Stimulated activated CD4-positive, alpha-beta T cell treated with anti-CD3 and anti-CD28 coated beads, Interleukin-2, amount 100 ng/mL, for 24 hours (primary cell): ENCODE measurements at places on chromosomes 2 and 18.

GRCh38 chr2:9292426-9292825 is 85.8 kb downstream of the ASAP2 start:
- no peak for DNase-seq

GRCh38 chr2:180190851-180191250 is 183.8 kb upstream of the CWC22 start:
- no peak for DNase-seq

GRCh38 chr2:9782197-9782719 is 61.0 kb upstream of the TAF1B start:
- peak; percentile 75 for DNase-seq

GRCh38 chr18:49904871-49905555 is 91.7 kb upstream of the ACAA2 start:
- DNase-seq: no peak

- peak; percentile 38 for DNase-seq
Observed at GRCh38 chr2:70104231-70105111, 17.2 kb downstream of the PCBP1 start.

DNA sequence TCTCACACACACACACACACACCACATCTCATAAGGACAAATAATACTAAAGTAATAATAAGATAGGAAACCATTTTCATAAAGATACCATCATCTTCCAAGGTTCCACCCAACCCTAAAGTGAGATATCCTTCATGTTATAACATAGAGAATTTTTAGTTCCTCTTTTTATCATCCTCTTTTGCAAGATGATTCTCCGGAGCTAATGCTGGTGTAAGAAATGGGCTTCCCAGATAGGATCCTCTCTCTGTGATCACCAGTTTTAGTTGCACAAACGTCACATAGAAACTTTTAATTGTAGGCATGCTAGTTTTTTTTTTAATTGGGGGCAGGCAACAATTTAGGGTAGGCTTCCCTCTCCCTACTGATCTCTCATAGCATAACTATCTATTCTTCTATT is 49.6 kb downstream of the ARHGAP25 start:
- no peak for DNase-seq

DNA sequence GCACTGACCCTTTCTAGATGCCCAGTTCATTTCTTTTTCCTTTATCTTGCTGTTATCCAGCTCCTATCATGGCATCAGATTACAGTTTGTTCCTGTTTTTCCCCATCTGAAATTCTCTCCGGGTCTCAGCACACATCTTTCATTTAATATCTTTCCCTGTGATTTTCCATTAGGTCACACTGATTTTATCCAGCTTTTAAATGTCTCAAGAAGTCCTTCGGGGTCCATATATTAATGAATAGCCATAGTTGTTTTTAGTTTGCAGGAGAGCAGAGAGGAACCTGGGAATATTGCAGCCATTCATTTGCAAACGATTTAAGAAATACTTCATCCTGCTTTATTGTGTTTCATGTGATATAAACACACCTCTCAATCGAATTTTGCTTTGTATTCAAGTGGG is 374.2 kb downstream of the TDRD15 start:
- no peak for DNase-seq

DNA sequence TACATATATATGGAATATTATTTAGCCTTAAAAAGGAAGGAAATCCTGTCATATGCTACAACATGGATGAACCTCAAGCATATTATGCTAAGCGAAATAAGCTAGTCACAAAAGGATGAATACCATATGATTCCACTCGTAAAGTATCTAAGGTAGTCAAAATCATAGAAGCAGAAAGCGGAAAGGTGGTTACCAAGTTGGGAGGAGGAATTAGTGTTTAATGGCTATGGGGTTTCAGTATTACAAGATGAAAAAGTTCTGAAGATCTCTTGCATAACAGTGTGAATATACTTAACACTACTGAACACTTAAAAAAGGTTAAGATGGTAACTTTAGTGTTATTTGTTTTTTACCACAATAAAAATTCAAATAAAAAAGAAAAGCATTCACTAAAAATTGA is 99.0 kb downstream of the MGAT5 start:
- no peak for DNase-seq

DNA sequence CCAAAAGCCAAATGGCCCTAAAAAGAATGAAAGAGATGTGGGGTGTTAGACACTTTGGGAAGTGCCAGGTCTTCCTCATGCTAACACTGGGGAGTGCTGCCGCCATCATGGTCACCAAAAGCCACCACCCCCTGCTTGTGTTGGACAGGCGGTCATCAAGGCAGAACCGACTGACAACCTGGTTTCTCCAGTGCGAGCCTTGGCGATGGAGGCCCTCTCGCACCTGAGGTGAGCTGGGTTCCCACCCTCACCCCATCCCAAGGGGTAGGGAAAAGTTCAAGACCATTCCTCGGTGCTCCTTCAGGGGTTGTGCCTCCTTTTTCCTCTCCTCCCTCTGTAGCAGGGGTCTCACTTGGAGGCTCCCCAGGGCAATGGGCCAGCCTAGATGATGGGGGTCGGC is 33.6 kb downstream of the MROH2A start:
- DNase-seq: no peak

- DNase-seq: no peak
Observed at GRCh38 chr2:70009762-70010575, 48.5 kb upstream of the ASPRV1 start.

GRCh38 chr2:236078297-236079255 is 89.6 kb downstream of the GBX2 start:
- DNase-seq: no peak

GRCh38 chr2:26687328-26687727 is 5.2 kb upstream of the KCNK3 start:
- DNase-seq: no peak

DNA sequence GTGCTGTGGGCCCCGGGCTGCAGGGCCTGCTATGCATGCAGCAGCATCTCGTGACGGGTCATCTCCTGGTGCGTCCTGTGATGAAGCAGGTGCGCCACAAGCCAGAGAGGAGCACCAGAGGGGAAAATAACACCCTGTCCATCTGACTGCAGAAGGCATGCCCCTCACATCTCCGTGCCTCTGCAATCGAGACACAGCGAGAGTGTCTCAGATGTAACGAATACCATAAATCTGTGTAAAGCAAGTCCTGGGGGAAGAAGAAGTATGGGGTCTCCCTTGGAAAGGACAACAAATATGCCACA is 137.5 kb downstream of the PTGR3 start:
- DNase-seq: no peak

- DNase-seq: no peak
Observed at GRCh38 chr2:231000211-231000904, 4.4 kb downstream of the SPATA3 start.

DNA sequence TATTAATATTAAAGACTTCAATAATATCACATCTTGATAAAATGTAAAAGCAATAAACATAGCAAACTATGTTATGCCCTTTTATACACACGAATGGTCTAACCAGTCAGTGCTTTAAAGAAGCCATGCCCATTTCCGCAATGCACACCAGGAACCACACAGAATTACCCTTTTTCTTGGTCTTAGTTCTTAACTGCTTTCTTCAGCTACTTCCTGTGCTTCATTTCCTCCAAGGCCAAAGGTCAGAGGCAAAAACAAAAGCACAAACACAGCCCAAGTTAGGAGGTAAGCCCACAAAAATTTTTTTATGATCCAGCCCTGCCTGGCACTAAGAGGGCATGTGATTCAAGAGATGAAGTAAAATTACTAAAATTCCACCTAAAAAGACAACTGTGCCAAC is 267.2 kb downstream of the FBXO15 start:
- no peak for DNase-seq
